Cortex of kidney (tissue), 1 donor: ENCODE measurements at places on chromosomes 7 and 10.

DNA sequence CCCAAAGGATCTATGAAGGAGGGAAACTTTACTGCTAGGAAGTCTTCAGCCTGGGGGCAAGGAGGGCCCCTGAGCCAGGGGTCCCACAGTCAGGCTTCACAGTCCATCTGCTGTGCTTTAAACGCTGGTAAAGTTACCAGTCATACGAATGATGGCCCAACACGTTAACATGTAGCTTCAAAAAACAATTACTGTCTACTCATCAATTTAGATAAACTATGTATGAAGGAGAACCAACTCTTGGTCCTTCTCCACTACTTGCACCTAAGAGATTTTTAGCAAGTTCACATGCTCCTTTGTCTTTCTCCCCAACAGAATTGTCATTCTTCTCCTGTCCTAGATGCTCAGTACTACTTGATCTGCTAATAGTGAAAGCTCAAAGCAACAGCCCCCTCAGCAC is 16.6 kb downstream of the JCAD start:
- DNase-seq = no peak

GRCh38 chr7:115178835-115179234 is 256.9 kb downstream of the MDFIC start:
- no peak for DNase-seq

- no peak for DNase-seq
These were observed 296.3 kb upstream of the SEMA3D start for GRCh38 chr7:85483177-85483576.

GRCh38 chr10:110207805-110208613 is 604 bp downstream of the MXI1 start:
- no peak for DNase-seq

DNA sequence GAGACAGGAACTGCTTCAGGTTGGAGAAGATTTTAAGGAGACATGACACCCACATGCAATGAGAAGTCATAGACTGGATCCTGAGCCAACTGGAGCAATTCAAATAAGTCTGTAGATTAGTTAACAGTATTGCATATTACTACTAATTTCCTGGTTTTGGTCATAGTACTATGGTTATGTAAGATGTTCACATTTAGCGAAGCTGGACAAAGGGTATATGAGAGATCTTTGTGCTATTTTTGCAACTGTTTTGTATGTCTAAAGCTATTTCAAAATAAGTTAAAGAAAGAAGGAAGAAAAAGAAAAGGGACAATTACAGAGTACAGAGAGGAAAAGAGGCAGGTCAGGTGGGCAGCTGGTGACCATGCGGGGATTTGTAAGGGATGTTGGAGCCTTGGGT is 116.5 kb upstream of the SVIL start:
- no peak for DNase-seq

GRCh38 chr7:16668049-16668858 is 22.3 kb downstream of the BZW2 start:
- DNase-seq = no peak

GRCh38 chr7:15862781-15863165 is 176.3 kb upstream of the MEOX2 start:
- no peak for DNase-seq

DNA sequence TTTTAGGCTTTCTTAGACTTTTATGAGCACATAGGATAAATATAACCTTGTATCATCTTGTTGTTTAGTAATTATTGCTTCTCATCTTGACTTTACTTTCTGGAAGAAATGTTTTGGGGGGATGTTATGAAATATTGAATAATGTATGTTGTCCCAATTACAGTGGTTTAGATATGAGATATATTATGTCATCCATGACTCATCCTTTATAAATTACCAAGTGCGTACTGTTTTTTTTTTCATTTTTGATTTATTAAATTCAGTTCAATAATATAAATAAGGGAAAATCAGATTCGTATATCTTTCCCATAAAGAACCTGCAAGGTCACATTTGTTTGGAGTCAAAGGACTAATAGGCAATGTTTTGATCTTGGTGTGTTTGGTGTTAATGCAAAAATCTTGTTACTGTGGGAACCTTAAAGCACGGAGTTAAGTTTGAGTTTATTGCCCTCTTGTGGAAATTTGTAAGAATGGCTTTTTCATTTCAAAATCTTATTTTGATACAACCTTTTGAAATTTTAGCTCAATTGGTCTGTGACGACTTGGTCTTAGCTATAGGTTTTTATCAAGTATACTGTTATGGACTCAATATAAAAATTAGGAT is 108.6 kb downstream of the SRI start:
- DNase-seq = no peak

GRCh38 chr7:136869001-136869961 is 829 bp downstream of the CHRM2 start:
- DNase-seq = no peak

DNA sequence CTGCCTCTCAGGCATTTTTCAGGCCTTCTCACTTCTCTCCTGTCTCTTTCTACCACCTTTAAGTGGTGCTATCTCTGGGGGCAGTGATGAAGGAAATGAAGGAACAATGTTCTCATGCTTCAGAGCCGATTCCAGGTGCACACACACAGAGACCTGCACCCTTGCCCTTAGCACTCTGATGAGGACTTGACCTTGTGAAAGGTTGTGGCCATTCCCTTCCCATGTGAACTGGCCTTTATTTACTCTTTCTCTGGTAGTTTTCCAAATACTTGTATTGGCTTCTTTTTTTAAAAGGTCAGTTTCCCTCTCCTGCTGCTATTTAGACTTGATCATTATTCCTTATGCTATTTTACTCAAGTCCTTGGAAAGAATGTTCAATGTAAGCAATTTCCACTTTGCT is 188.6 kb downstream of the MDFIC start:
- no peak for DNase-seq

DNA sequence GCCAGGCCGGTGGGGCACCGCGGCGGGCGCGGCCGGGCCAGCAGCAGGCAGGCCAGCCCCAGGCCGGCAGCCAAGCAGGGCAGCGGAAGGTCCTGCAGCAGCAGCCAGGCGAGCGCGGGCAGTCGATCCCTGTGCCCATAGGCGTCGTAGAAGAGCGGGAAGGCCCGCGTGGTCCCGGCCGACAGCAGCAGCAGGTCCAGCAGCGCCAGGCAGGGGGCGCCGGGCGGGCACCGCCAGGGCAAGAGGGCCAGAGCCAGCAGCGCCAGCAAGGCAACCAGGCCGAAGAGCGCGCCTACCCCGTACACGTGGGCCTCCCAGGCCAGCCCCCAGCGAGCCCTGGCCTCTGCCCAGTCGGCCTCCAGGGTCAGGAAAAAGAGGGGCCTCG is 8.4 kb upstream of the RBM28 start:
- no peak for DNase-seq

DNA sequence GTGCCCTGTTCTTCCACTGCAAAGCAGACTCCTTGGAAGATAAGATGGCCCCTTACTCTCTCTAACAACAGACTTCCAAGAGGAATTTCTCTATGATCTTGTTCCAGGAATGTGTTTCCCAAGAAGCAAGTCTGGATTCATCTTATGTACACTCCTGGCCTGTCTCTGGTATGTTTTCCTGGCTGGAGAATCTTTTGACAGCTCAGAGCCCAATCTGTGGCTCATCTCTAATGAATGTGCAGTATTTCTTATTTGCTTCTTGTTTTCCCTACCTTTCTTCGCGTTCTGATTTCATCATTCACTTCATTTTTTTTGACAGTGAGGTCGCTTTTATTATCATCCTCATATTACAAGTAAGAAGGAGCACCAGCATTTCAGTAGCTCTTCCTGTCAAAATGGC is 53.0 kb upstream of the PITRM1 start:
- no peak for DNase-seq
